ENCODE measurements at places on chromosomes 13 and 19. TPM values are rescaled to one million over a fixed set of nuclear protein-coding genes. Genes with fewer than 3 reads are reported as not detected.

PNMA8B gene
- 0.28 TPM for total RNA-seq

CLEC17A gene
- total RNA-seq: not detected

OR4F17 gene
- not detected for total RNA-seq

DCT gene
- total RNA-seq: not detected

COX7A1 gene
- 4.4 TPM for total RNA-seq

RAB3A gene
- 0.45 TPM for total RNA-seq

DPY19L3 gene
- total RNA-seq: 16.0 TPM

SERPINE3 gene
- not detected for total RNA-seq

SLC8A2 gene
- under 0.01 TPM for total RNA-seq

CD70 gene
- not detected for total RNA-seq

ATXN8OS gene
- total RNA-seq: not detected

BLOC1S3 gene
- total RNA-seq: 3.9 TPM

RFPL4AL1 gene
- total RNA-seq: not detected

LILRB2 gene
- total RNA-seq: not detected

ERICH4 gene
- not detected for total RNA-seq

SLAIN1 gene
- 1.3 TPM for total RNA-seq

CBLC gene
- total RNA-seq: not detected

ZNF43 gene
- total RNA-seq: 7.0 TPM

GPR32 gene
- total RNA-seq: not detected

ZNF582 gene
- 2.3 TPM for total RNA-seq

ZNF154 gene
- total RNA-seq: 2.4 TPM

ZNF738 gene
- total RNA-seq: 4.1 TPM

CHST8 gene
- total RNA-seq: 0.18 TPM

PROZ gene
- not detected for total RNA-seq

NALCN gene
- 7.3 TPM for total RNA-seq

ADM5 gene
- 0.47 TPM for total RNA-seq

Data from endothelial cell of coronary artery (primary cell).